ENCODE measurements at places on chromosomes 4 and X.
A peak's percentile ranks its signal among the peaks of the same experiment; 100 is the strongest.

- no peak for DNase-seq
Measured at GRCh38 chrX:29948653-29949052, 266.7 kb upstream of the MAGEB2 start.

- DNase-seq = peak; percentile 47
Measured at GRCh38 chr4:102759831-102760644, 730 bp downstream of the MANBA start.

GRCh38 chrX:68675571-68675970, 28.1 kb downstream of the STARD8 start:
- DNase-seq = no peak

- DNase-seq = no peak
Measured at GRCh38 chr4:51884606-51885005, 41.7 kb downstream of the DCUN1D4 start.

- no peak for DNase-seq
Measured at GRCh38 chr4:80500613-80501012, 165.1 kb downstream of the CFAP299 start.

DNA sequence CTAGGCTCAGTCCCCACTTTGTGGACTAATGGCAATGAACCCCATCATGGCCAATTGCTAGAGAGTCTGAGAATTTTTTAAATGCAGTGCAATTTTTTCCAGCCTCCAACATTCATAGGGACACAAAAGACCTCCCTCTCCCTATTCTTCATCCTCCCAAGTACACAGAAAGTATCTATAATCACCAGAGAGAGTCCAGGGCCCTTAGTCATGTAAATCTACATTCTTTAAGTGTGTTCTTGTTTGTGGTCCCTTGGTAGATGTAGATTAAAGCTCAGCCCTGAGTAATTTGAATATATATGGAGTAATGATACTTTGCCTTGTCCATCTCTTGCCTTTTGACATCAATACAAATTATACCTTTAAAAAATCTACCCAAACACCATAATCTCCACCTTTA, 51.3 kb upstream of the ATXN3L start:
- DNase-seq = no peak

DNA sequence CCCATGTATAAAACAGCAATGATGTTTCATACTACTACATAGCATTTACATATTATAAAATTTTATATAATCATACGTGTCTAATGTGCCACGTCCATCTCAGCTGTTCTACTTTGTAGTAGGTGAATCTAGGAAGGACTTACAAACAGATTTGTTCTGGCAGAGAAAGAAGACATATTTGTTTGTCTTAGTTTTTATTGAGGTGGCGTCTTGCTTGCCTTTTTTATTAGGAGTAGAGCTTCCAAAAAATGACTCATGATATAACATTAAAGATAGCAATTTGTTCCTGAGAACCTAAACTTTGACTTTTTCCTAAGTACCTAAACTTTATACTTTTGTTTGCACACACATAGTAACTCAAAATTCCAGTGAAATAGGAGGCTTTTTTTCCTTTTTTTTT, 64.6 kb downstream of the CLDN22 start:
- no peak for DNase-seq

- no peak for DNase-seq
Measured at GRCh38 chr4:89249313-89249712, 58.3 kb downstream of the GPRIN3 start.

- DNase-seq = no peak
Measured at GRCh38 chrX:85065512-85066198, 62.0 kb downstream of the APOOL start.

GRCh38 chr4:177187371-177187770, 122.3 kb upstream of the NEIL3 start:
- DNase-seq = no peak

- DNase-seq = no peak
Measured at GRCh38 chr4:106694232-106694631, 325.7 kb upstream of the GIMD1 start.

DNA sequence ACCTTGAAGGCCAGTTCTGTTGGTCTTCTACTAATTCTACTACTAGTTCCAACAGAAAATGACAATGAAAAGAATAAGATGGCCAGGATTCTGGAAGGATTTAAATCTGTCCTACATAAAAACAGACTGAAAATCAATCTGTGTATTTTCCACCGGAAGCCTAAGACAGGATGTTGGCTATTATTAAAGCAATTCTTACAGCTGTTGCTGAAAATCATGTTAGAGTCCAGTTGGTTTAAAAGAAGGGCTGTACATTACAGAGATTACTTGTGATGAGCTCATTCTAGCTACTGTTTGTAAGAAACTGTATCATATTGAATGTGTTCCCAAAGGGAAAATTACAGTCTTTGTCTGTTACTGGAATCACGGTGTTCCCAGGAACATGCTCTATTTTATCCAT, 54.8 kb upstream of the MAGEB16 start:
- no peak for DNase-seq

GRCh38 chr4:72900952-72901351, 168.6 kb downstream of the COX18 start:
- DNase-seq = no peak

DNA sequence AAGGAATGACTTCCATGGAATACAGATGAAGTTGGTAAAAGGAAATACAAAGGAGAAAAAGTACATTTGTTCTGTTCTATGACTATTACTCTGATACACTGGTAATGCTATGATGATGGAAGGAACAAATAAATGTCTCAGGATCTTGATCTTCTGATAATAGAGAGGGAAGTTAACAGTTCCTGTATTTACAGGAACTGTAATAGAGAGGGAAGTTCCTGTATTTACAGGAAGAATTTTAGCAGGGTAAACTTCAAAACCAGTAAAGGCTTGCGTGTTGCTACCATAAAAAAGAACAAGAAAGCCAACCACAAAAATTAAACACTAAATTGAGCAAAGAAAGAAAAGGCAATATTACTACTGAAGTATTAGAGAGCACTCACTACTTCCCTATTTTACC, 91.7 kb upstream of the HPGD start:
- DNase-seq = no peak

DNA sequence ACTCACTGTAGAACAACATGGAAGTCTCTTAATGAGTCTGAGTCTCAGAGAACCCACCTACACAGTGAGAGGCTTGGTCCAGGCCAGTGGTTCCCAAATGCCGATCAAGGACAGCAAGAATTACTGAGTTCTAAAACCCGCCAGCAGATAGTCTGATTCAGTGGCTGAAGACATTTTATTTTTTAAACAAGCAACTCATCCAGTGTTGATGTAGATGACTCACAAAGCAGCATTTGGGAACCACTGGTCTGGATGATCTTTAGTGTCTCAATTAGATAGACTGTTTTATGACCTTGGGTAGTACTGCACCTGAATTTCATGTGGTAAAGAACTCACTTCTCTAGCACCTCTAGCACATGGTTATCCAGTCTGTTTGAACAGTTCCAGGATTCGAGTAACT, 193.6 kb downstream of the FBXW7 start:
- no peak for DNase-seq

- peak; percentile 30 for DNase-seq
Measured at GRCh38 chrX:51496501-51497291, at the start of gene NUDT11. Gene NUDT11 (minus strand): TSS chrX:51496592. CDS start chrX:51496444, 148 bp downstream.

DNA sequence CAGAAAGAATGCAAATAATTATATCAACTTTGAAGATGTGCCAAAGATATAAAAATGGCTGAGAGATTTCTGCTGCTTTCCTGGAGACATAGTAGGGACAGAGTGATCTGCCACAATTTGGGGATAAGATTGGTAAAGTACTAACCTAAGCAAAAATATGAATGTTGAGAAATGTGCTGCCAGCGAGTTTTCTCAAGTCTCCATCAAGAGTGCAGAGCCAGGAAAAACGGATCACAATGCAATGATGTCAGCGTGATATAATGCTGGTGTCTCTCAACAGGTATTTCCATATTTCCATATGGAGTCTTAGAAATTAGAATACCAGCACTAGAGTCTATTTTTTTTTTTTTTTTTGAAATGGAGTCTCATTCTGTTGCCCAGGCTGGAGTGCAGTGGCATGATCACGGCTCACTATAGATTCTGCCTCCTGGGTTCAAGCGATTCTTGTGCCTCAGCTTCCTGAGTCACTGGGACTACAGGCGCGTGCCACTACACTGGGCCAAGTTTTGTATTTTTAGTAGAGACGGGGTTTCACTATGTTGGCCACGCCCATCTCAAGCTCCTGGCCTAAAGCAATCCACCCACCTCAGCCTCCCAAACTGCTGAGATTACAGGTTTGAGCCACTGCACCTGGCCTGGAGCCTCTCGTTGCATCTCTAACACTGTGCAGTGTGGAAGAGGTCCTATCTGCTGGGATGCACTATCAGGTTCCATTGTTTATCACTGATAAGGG, 893.5 kb downstream of the TRIML1 start:
- no peak for DNase-seq

DNA sequence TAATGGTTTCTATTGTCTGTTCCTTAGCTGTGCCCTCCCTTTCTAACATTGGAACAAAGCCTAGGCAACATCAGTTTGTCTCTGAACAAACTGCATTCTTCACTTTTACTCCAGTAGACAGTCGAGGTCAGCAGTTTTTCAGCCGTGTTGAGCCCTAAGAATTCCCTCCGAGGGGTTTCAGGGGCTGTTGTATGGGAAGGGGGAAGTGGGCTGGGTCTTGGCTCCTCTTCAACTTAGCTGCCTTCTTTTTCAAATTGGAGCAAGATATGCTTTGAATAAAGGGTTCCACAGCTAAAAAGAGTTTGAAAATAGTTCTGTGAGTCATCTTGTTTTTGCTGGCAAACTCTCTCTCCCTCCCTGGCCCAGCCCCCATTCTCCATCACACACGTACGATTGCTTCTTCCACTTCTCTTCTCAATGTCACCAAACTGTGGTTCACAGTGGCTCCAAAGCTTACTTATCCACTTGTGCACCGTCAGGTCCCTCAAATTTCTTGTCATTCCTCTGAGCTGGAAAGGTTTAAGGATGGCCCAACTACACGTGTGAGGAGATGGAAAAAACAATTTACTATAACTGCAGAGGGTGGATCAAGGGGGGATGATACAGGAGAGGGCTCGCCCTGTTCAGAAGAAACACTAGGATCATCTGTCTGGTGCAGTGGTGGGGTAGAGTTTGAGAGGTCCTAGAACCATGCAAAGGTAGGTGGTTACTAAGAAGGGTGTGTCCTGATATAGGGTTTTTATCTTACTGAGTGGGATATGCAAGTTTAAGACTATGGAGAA, 9.2 kb upstream of the MAML3 start:
- no peak for DNase-seq
